Stimulated activated naive CD4-positive, alpha-beta T cell treated with Interleukin-2 at 50 U/mL for 16 hours (primary cell): ENCODE measurements at places on chromosomes 2 and 18.

DNA sequence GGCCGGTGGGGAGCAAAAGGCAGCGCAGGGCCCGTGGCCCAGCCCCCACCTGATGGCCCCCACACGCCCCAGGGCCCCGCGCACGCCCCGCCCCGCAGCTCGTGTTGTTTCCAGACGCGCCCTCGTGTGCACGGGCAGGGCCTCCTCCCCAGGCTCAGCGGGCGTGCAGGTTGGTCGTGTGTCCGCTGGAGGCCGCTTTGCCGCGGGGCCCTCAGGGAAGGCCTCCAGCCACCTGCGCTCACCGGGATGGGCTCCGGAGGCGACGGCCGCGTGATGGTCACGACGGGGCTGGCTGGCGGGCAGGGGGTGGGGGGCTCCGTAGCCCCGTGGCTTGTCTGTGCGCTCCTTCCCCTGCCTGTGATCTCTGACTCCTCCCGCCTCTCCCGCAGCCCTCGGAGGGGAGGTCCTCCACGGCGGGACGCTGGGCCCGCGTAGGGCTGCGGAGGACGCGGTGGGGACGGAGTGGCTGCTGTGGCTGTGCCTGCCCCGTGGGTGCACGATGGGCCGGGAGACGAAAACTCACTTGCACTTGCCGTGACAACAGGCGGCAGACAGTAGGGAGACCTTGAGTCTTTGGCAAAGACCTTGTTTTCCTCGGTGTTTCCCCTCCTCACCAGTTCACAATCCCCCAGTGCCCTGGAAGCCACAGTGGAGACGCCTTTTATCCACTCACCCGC lies 67.1 kb downstream of the RTP5 start:
- DNase-seq = no peak

- DNase-seq = no peak
Measured at GRCh38 chr2:26807788-26808460, 22.1 kb downstream of the CENPA start.

GRCh38 chr2:70192516-70192915 lies 1.7 kb upstream of the C2orf42 start:
- DNase-seq = no peak

GRCh38 chr18:21164548-21165095 lies 53.0 kb upstream of the ROCK1 start:
- no peak for DNase-seq

GRCh38 chr2:88059979-88060906 lies 4.7 kb upstream of the KRCC1 start:
- DNase-seq = peak; percentile 13

GRCh38 chr2:26682155-26682554 lies 10.4 kb upstream of the KCNK3 start:
- no peak for DNase-seq

DNA sequence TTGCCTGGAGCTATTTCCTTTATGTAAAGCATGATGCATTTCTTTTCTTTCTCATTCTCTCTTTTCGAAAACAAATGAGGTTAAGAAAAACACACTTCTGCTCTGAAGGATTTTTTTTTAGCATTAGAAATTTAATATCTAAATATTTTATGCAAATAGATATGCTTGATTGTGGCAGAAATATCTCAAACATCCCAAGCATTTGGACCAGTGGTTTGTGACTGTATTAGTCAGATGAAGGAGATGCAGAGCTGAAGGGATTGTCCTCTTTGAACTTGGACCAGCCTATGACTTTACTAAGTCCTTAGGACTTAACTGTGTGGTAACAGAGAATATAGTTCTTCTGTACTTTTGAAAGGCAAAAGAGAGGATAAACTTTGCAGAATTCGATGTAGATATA lies 335.9 kb upstream of the NT5C1B start:
- no peak for DNase-seq

GRCh38 chr2:85769983-85770362 lies 16.2 kb downstream of the ATOH8 start:
- DNase-seq = no peak

DNA sequence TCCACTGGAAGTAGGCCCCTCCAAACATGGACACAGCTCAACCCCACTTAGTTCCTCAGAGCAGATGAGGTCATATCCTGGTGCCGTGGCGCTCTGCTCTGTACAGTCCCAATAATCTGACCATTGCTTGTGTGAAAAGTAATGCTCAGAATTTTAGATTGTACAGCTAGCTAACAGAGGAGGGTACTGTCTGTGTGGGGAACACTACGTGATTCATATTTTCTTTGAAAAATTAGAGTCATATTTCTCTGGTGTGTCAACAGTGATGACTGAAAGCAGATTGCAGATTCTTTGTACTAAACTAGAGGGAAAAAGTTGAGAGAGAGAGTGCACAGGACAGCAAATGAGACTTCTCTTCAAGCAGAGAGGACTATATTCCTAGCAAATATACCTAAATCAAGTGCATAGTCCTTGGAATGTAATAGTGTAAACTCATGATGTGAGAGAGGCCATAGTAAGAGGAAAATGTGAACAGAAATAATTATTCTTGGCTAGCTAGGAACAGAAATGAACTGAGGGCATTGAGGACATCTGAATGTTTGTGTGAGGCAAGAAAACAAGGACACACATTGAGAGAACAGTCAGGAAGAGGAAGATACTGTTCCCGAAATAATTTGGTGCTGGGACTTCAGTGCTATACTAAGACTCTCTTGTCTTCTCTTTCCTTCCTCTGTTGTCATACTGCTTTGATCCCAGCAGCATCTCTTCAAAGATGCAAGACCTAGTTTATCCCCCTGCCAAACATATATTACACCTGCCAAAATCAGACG lies 157.0 kb upstream of the RND3 start:
- no peak for DNase-seq

DNA sequence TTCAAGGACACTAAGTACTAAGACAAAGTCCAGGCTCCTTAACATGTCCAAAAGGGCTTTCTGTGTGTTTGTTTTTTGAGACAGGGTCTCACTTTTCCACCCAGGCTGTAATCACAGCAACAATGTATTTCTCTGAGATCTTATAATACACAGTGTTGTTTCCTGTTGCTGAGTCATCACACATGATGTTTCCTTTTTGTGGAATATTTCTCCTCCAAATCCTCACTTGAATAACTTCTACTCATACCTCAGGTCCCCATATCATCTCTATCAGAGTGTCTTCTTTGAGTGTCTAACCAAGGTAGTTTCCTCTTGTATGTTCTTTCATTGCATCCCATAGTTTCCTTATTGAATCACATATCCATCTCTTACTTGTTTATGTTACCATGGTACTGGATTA lies 632.0 kb upstream of the PIK3C3 start:
- no peak for DNase-seq

DNA sequence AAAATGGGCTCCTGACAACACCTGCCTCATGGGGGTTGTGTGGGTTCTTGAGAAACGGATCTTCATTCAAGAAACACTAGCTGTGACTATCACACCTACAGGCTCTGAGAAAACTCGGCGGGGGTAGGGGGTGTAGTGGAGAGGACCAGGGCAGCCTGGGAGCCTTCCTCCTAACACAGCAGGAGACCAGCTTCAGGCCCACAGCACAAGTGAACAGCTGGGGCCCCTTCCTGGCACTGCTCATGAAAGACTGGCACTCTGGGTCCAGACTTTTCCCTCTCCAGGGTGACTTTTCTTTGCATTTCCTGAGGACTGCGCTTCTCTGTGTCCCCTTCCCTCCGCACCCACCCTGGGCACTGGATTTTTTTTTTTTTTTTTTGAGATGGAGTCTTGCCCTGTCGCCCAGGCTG lies 7.2 kb upstream of the SEMA4C start:
- no peak for DNase-seq

- no peak for DNase-seq
Measured at GRCh38 chr2:55225481-55226020, 6.5 kb downstream of the CLHC1 start.

DNA sequence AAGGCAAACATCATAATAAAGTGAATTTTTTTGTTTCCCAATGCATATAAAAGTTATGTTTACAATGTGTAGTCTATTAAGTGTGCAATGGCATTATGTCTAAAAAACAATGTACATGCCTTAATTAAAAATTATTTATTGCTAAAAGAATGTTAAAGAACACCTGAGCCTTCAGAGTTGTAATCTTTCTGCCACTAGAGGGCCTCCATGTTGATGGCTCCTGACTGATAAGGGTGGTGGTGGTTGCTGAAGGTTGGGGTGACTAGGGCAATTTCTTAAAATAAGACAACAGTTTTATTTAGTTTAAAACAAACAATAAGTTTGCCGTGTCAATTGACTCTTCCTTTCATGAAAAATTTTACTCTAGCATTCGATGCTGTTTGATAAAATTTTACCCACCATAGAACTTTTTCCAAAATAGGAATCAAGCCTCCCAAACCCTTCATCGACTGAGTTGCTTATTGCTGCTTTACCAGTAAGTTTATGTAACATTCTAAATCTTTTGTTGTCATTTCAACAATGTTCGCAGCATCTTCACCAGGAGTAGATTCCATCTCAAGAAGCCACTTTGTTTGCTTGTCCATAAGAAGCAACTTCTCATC lies 32.3 kb downstream of the MAP3K2 start:
- DNase-seq = peak; percentile 9

DNA sequence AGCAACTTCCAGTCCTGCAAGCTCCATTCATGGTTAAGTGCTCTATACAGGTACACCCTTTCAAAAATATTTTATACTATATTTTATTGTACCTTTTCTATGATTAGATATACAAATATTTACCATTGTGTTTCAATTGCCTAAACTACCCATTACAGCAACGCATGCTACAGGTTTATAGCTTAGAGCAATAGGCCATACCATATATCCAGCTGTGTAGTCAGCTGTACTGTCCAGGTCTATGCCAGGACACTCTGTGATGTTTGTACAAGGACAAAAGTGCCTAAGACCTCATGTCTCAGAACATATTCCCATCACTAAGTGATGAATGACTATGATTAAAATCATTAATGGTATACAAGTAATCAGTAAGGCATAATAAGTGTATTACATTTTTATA lies 368.7 kb downstream of the CMPK2 start:
- DNase-seq = no peak

DNA sequence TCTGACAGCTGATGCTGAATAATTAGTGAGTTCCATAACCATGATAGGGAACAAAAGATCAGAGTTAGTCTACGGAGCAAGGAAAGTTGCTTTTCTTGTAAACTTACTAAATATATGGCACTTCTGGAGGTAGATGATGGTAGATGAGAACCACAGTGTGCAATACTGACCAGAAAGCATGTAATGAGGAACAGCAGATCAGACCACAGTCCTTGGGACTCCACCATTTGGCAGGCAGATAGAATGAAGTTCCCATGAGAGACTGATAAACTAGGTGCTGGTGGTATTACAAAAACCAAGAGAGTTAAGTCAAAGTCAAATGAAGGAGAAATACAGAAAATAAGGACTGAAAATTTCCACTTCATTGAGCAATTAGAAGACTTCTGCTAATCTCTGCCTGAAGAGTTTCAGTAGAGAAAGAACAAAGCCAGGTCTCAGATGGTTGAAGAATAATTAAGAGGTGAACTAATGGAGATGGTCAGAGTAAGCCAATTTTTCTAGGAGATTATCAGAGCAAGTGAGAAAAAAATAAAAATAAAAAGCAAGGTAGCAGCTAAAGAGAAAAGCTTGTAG lies 10.4 kb downstream of the CERKL start:
- no peak for DNase-seq

- no peak for DNase-seq
Measured at GRCh38 chr2:137051778-137052398, 286.5 kb downstream of the THSD7B start.

- no peak for DNase-seq
Measured at GRCh38 chr2:111665011-111665410, 219.0 kb downstream of the ANAPC1 start.

DNA sequence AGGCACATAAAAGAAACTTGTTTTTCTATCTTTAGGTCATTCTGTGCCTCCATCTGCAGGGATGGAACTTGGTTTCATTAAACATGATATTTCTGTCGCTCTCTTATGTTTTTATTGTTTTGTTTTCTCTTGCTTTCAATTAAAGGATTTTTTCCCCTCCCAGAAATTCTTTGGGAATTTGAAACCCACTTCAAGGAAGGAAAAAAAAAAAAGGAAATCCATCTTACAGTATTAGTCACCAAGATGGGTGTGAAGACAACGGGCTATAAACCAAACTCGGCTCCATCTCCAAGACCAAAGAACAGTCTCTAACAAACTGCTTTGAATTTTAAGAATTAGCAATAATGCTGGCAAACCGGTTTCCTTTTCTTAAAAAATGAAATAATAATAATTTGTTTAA lies 244.1 kb downstream of the BCL11A start:
- no peak for DNase-seq

- no peak for DNase-seq
Measured at GRCh38 chr18:48037481-48038271, 107.2 kb upstream of the SMAD2 start.

GRCh38 chr2:44935729-44936098 lies 5.8 kb upstream of the SIX3 start:
- no peak for DNase-seq

DNA sequence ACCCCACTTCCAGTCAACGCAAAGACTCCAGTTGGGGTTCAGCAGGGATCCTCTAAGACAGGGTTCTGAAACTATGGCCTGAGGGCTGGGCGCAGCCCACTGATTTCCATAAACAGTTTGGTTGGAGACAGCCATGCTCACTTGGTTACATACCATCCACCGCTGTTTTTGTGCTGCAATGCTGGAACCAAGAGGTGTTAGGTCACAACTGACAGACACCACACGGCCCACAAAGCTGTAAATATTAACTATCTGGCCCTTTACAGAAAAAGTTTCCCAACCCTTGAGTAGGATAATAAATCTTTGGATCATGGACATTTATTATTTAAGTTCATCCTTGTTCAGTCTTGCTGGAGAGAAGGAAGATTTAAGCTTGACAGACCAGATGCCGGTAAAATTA lies 8.4 kb upstream of the CD226 start:
- peak; percentile 9 for DNase-seq

GRCh38 chr2:102142829-102143449 lies 393 bp downstream of the IL1R1 start:
- no peak for DNase-seq

DNA sequence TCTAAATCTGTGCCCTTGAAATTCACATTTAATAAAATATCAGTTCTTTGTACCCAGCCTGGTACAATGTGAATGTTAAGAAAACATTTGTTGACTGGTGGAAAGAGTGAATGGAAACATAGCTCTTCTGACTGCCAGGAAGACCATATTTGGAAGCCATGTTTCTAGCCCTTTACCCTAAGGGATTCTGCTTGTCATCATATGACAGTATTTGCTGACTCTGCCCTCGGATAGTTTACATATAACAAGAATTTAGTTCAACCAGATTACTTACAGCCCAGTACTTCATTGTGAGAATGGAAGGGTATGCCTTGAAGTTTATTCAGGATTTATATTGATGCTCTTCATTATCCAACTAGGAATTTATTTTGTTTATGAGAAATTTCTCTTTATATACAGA lies 13.8 kb upstream of the KCNS3 start:
- no peak for DNase-seq

GRCh38 chr2:212237350-212238095 lies 301.1 kb downstream of the ERBB4 start:
- DNase-seq = no peak

DNA sequence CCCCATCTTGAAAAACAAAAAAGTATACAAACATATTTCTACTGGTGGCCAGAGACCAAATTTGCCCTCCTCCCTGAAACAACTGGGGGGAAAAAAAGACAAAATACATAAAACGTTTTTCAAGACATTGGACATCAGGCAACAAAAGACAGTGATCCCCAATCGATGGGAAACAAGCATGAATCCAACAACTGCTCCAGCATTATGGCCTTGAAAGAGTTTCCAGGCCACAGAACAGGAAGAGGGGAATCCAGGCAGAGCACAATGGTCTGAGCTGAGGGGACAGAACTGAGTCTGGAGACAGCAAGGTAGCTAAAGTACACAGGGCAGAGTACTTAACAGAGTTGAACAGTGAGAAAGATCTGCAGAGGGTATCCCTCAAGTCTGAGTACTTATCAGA lies 4.4 kb downstream of the CCDC88A start:
- no peak for DNase-seq
